ENCODE measurements at places on chromosomes 5 and 9.

DNA sequence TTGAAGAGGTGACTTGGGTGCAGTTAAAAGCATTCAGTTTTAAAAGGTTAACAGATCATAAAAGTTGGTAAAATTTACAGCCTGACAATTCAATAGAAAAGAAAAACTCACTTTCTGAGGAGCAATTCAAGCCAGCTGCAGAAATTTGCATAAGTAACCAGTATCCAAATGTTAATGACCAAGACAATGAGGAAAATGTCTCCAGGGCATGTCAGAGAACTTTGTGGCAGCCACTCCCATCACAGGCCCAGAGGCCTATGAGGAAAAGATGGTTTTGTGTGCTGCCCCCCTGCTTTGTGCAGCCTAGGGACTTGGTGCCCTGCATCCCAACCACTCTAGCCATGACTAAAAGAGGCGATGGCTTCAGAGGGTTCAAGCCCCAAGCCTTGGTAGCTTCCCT is 1406.5 kb upstream of the ACO1 start:
- no peak for DNase-seq

DNA sequence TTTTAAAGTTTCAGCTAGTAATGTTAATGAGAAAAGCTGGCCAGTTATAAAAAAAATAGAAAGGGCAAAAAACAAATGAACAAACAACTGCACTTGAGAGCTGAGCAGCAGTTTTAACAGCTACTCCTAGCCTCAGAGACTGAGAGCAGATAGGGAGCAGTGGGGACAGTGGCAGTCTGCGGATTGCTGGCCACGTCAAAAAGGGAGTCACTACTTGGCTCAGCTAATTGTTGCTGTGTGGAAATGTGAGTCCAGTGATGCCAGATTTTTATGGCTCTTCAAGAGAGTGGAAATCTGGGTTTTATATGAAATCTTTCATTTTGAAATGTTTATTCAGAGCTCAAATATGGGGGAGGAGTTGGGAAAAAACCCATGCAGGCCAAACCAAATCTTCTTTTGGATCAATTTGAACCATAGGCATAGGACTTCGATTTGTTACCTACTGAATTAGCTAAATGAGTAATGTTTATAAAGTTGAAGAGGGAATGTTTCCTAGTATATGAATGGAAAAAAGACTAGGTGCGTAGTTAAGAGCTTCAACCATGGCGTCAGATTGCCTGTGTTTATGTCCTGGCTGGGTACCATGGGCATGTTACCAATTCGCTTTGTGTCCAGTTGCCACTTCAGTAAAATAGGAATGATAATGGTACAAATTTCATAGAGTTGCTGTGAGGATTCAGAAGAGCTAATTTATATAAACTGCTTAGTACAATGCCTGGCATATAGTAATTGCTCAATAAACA is 102.1 kb downstream of the PAM start:
- no peak for DNase-seq

DNA sequence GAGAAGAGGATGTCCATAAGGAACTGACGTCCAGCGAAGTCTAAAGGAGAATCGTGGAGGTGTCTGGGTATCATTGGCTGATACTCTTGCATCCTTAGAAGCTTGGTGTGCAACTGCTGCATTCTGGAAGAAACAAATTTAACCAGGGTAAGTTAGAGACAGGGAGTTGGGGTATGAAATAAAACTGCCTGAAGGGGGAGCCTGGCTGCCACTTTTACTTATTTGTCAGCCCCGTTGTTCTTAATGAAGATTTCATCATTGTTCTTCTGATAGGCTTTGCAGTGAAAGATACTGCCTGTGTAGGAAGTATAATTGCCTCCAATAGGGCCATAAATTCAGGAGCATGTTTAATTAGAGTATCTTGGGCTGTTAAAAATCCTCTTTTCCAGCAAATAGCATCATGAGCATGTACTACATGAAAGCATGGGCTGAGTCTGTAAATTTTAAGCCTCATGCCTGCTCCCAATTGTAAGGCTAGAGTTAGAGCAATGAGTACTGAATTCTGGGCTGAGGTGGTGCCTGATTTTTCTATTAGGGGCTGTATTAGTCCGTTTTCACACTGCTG is 1264.5 kb upstream of the ACO1 start:
- DNase-seq, result peak; percentile 6

DNA sequence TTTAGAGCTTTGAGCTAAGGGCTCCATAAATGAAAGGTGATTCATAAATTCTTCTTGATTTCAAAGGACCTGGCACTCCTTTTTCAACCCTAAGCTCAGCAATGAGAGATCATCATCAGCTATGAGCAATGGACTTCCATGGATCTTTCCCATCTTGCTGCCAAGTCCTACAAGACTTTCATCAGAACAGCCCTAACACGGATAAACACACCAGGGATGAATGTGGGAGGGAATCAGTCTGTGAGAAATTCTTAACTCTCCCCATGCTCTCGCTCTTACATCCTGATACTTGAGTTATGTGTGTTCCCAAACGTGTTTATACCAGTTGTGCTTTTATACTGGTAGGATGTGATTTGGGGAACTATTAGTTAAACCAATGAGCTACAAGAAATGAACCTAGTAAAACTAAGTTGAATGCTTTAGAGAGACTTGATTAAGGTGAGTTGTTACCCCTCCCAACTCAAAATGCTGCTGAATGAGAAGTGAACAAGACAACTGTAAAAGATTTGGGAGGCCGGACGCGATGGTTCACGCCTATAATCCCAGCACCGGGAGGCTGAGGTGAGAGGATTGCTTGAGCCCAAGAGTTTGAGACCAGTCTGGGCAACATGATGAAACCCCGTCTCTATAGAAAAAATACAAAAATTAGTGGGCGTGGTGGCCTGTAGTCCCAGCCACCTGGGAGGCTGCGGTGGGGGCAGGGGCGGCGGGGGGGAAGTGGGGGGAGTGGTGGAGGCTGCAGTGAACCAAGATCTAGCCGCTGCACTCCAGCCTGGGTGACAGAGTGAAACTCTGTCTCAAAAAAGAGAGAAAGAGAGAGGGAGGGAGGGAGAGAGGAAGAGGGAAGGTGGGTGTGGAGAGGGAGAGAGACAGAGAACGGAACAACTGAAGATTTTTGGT is 5.2 kb upstream of the RPL26L1 start:
- DNase-seq, result no peak

DNA sequence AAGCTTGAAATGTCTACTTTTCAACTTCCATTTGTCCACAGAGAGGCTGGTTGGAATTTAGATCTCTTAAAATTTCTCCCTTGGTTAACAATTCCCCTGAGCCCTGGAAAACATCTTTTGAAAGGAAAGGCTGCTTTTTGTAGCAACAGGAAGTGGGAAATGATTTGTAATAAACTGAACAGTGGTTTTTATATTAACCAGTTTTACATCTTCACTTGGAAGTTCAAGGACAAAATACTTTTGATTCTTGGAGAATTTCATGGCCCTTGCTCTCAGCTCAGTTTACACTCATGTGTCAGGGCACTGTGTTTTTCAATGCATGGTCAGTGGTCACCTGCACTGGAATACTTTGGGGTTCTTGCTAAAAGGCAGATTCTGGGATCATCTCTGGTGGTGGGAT is 9.9 kb downstream of the MLANA start:
- DNase-seq, result no peak

DNA sequence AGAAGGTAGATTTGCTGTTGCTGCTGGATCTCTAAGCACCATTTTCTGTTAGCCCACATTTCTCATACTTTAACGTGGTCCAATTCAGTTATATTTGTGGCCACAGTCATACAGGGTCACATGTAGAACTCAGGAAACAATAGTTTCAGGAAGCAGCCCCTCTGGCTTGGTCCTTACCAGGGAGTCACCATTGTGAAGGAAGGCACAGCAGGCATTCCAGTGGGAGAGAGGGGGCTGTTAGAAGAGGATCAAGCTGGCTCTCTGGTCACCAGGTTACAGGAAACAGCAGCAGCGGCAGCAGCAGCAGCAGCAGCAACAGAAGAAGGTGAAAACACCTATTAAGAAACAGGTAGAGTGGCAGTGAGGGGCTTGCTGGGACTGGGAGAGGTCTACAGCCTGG is 14.5 kb downstream of the C9orf43 start:
- DNase-seq, result no peak

Measured in activated gamma-delta T cell treated with anti-CD3 and anti-CD28 coated beads, Interleukin-2, amount 50 U/mL, for 16 hours (primary cell).